ENCODE measurements at places on chromosomes 11 and 22. TPM values are rescaled to one million over a fixed set of nuclear protein-coding genes. Genes with fewer than 3 reads are reported as not detected.

RFPL2 gene
- not detected for total RNA-seq

CHKA gene
- total RNA-seq: 66.2 TPM

DNA sequence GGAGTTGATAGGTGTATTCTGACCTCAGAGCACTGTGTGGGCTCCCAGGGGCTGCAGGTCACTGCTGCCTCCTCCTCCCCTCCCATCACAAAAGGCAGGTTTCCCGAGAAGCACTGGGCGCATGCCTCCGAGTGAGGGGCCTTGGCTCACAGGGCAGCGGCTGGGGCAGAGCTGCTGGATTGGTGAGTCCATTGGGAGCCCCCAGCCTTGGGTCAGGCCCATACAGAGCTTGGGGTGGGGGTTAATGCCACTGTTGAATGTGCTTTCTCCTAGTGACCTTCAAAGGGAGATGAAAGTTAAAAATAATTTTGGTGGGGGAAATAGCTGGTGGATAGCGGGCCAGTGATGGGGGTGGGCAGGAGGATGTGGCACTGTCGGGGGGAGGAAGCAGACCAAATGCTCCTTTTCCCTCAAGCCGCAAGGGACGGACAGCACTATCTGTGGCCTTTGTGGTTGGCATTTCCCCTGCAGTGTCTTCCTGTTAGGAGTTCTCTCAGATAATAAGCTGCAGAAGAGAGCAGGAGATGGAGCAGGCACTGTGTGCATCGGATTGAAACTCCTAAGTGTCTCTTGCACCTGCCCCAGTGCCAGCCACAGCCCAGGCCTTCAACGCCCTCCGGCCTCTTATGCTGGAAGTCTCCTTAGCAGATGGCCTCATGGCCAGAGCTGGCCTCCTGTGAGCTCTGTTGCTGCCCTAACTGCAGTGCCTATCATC lies 3.2 kb downstream of the TUBA8 start:
- DNase-seq: no peak

GRCh38 chr22:23385678-23386631 lies 194.1 kb downstream of the IGLL1 start:
- DNase-seq: peak; percentile 86

GRCh38 chr11:73201249-73201648 lies 16.8 kb upstream of the P2RY2 start:
- no peak for DNase-seq

DNA sequence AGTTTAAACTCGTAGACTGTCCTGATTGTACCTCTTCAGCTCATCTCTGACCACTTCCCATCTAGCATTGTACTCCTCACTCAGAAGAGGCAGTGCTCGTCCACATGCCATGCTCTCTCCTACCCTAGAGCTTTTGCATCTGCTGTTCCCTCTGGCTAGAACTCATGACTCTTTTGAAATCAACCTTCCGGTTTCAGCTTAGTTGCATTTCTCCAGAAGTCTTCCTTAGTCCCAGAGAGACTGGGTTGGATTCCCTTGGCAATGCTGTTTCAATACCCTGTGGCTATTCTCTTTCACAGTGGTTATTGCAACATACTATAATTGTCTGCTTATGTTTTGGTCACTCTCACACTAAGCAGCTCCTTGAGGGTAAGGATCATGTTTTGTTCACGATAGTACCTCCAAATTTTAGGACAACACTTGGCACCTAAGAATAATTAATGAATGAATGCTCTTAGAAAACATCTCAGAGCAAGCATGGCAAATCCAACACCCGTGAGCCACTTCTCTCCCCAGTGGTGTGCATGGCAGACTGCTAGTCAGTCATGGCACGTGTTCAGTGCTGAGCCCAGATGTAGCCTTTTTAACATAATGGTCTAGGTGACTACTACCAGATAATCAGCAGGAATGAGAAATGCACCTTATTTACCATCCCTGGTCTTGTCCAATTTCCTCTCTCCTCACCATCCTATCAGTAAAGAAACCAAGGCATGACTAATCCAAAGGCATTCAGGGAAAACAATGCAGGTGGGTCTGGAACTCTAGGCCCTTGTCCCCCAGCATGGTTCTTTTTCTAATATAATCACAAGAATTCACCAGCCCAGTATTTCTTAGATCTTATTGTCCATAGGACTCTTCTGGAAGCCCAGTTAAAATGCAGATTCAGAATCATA lies 14.5 kb downstream of the SEPTIN3 start:
- no peak for DNase-seq

Data from ureter (tissue), 1 donor.